ENCODE measurements at places on chromosomes 7 and 10. TPM values are rescaled to one million over a fixed set of nuclear protein-coding genes. Genes with fewer than 3 reads are reported as not detected.

DNA sequence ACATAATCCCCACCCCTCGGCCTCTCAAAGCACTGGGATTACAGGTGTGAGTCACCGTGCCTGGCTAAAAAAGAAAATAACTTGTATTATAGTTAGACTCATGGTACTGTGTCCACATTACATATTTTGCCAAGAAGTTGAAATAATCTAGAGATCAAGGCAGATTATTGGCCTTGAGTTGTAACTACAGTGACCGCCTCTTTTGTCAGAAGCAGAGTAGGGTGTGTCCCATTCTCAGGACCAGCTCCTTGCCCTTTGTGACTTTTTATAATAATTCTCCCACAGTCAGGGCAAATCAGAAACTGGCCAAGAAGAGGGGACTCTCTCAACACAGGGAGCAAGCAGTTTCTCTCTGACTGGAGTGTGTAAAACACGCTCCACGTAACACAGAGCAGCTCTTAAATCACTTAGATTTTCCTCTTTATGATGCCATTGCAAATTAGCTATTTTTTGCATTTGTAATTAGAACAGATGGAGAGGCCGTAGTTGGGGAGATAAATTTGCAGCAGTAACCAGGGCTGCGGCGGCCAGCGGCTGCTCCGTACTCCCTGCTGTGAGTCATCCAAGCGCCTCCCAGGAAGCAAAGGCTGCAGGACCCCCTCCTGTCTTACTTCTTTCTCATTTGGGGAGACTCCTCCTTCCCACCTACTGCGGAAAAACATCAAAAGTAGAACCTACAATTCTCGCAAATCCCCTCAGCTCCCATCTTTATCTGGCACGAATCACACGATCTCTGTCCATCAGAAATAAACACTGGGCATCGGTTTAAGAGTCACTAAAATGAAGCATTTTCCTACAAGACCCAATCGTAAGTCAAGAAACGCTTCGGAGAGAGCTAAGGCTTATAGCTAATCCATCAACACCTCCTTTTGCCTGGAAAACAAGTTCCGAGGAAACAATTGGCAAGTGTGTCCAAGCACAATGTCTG lies 32.1 kb upstream of the MSRB2 start:
- no peak for DNase-seq

GRCh38 chr7:50544992-50545391 lies 20.2 kb downstream of the DDC start:
- DNase-seq = no peak

- no peak for DNase-seq
Measured at GRCh38 chr10:11636697-11637303, 25.4 kb upstream of the USP6NL start.

- no peak for DNase-seq
Measured at GRCh38 chr10:111233439-111233838, 156.6 kb downstream of the ADRA2A start.

DNA sequence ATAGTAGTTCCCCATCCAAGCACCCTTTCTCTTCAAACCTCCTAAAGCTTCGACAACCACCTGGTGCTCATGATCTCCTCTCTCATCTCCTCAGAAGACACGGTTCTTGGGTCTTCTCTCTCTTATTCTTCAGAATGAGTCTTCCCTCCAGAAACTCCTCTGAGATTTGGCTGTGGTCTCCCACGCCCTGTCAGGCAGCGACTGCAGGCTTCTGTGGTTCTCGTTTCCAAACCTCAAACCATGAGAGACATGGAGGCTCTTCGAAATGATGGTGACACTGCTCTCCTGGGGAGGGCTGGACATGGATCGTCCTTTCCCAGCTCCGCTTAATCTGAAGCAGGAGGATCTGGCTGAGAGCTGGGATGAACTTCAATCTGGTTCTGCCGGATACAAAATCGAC lies 78.6 kb upstream of the PITRM1 start:
- no peak for DNase-seq

GRCh38 chr10:30553626-30554439 lies 75.7 kb downstream of the LYZL2 start:
- peak; percentile 73 for DNase-seq

TMEM26 gene
- not detected for total RNA-seq

DNA sequence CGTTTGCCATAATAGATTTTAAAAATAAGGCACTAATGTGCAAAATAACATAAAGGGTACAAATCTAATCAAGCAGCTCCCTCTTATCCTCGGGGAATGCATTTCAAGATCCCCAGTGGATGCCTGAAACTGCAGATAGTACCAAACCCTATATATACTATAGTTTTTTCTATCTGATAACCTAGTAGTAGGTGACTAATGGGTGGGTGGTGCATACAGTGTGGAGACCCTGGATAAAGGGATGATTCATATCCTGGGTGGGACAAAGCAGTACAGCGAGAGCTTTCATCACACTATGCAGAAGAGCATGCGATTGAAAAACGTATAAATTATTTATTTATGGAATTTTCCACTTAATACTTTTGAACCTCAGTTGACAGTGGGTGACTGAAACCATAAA lies 464.5 kb downstream of the GRID1 start:
- no peak for DNase-seq

- peak; percentile 19 for DNase-seq
Measured at GRCh38 chr10:118369641-118370205, 27.6 kb upstream of the FAM204A start.

GRCh38 chr10:48450741-48451466 lies 144.4 kb downstream of the MAPK8 start:
- DNase-seq = no peak

OPN1SW gene
- not detected for total RNA-seq

IGFBP1 gene
- total RNA-seq = 0.47 TPM

- no peak for DNase-seq
Measured at GRCh38 chr10:24418532-24418931, 209.6 kb downstream of the KIAA1217 start.

ADARB2 gene
- not detected for total RNA-seq

FAM20C gene
- total RNA-seq = 2.7 TPM

Measured in dermis blood vessel endothelial cell (primary cell).